ENCODE measurements at places on chromosomes 12 and 14.

GRCh38 chr14:36301159-36301558, 19.3 kb downstream of the MBIP start:
- DNase-seq: no peak

- no peak for DNase-seq
Observed at GRCh38 chr12:124583854-124584253, 16.4 kb upstream of the NCOR2 start.

DNA sequence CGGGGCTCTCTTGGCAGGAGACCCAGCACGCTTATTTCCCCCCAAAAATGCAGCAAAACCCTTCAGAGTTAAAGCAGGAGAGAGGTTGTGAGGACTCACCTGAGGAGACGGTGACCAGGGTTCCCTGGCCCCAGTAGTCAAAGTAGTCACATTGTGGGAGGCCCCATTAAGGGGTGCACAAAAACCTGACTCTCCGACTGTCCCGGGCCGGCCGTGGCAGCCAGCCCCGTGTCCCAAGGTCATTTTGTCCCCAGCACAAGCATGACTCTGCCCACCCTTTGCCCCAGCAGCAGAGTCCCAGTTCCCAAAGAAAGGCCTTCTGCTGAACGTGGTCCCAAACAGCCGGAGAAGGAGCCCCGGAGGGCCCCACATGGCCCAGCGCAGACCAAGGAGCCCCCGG, 337.7 kb downstream of the TMEM121 start:
- DNase-seq: no peak

DNA sequence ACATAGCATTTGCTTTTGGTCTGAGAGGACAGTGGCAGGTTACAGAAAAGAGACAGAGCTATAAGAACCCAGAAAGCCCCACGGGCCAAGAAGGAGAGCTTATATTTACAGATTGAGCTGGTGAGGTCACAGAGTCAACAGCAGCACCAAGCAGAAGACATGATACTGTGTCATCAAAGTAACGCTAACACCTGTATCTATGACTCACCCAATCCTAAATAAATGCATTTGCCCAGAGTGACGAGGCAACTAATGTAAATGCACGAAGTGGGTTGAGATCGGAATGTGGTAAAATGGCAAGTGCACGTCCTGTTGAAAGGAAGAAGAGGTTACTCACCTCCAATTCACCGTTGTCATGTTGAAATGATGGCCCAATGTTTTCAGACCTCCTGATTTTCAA, 6.7 kb upstream of the CD163L1 start:
- peak; percentile 96 for DNase-seq

DNA sequence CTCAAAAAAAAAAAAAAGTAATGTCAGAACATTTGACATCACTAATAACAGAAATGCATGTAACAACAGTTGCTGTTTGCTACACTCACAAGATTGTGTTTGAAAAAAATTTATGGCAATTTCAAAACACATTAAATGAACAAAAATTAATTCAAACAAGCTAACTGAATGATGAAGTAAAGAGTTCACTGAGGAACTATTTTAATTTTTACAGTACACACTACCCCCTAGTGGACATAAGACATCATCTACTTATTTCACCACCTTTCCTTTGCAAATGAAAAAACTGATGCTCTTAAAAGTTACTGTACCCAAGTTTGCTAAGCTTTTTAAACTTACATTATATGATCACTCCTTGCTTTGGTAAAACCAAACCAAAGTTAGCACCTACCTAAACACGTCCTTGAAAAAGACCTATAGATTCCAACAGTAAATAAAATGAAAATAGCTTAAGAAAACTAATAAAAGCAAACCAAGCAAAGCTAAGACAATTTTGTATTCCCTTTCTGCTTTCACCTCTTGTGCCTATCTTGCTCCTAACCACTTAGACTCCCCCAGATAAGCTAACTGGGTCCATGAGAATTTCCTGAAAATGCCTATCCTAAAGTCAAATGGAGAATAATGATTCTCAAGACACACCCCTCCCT, 22.2 kb downstream of the UBE2N start:
- DNase-seq: peak; percentile 72

GRCh38 chr12:130162267-130162666, at the start of gene FZD10:
FZD10 (plus strand) TSS chr12:130162464; CDS start chr12:130162943, 479 bp downstream.
- peak; percentile 37 for DNase-seq

- DNase-seq: no peak
Observed at GRCh38 chr12:95721320-95721719, 69.2 kb downstream of the NTN4 start.

DNA sequence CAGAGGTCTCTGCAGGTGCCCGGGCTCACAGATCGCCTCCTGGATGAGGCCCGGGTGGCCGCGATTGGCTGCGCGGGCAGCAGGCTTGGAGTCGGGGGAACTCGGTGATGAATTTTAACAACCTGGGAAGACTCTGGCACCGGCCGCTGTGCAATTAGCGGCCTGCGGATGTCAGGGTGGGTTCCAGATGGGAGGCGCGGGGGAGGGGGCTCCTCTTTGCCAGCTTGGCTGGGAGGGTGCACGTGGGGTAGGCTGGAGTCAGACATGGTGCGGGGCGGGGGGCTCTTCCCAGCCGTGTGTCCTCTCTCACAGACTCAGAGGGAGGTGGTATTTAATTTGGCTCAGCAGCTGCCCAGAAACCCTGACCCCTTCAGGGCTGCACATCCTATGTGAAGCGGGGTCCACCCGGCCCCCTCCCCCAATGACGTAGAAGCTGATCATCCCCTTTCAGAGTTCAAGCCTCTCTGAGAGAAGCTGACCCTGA, 81.4 kb downstream of the KIF26A start:
- DNase-seq: no peak

- no peak for DNase-seq
Observed at GRCh38 chr14:52935833-52936232, 15.0 kb downstream of the FERMT2 start.

- no peak for DNase-seq
Observed at GRCh38 chr12:120939523-120939922, 35.4 kb upstream of the SPPL3 start.

DNA sequence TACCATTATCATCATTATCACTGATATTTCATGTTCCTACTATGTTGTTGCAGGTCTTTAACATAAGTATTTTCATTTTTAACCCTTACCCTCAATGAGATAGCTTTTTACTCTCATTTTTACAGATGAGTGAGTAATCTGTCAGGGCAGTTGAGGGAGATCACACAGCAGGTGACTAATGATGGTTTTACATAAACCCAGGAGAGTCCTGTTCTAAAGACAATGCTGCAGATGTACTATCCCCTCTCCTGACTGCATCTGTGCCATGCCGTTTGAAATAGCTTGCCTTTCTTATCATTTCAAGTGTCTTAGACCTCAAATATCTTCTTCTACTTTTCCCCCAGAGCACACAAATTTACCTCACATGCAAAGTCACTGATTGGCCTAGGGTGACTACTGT, 1552.1 kb upstream of the SEL1L start:
- DNase-seq: no peak

DNA sequence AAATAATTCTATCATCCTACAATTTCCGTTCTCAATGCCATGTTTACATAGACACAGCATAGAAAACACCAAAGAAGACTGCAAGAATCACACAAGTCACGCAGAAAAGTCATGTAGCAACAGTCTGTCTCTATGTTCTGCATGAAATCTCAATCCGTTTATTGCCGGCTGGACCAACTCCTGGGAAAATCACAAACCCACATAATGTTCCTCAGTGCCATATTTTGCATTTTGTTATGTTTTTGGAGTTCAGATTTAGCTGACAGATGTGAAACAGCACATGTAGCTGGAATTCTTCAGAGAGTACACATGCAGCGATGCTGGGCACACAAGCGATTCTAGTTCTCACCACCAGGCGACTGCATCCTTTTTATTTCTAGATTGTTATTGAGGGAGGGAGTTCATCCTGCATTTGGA, 193.1 kb downstream of the APAF1 start:
- no peak for DNase-seq

DNA sequence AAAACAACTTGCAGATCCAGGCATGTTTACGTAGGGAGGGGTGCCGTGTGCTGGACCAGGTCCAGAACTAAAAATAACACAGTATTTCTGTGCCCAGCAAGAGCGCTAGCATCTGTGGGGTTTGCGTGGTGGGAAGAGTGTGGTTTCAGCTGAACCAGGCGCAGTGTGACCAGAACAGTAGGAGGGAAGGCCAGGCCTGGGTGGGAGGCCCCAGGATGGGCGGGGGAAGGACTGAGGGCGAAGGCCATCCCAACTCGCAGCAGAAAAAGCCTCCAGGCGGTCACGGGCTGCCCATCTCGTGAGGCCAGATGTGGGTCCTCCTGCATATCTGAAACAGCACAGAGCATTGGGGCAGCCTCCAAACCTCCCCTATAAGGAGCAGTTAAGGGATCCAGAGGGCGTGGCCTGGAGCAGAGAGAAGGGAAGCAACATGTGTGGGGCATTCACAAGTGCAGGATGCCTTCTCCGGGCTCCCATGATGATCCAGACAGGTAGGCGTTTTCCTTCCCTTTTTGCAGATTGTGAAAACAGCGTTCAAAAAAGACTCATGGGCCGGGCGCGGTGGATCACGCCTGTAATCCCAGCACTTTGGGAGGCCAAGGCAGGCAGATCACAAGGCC, 17.8 kb upstream of the CD9 start:
- DNase-seq: peak; percentile 42

DNA sequence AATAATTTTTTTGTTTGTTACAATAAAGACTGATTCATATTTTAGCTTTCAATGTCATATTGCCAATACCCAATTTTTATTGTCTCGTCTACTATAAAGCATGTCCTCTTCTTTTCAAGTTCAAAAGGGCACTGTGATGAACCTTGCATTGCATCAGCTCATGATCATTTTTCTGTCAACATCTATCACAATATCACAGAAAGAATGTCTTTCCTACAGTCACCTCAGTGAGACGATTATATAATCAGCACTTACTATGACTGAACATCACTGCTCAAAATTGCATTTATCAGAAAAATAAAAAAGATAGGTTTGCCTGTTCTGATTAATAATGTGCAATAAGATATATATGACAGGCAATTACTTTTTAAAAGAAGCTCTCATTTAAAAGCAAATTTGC, 228.7 kb upstream of the LRFN5 start:
- no peak for DNase-seq

DNA sequence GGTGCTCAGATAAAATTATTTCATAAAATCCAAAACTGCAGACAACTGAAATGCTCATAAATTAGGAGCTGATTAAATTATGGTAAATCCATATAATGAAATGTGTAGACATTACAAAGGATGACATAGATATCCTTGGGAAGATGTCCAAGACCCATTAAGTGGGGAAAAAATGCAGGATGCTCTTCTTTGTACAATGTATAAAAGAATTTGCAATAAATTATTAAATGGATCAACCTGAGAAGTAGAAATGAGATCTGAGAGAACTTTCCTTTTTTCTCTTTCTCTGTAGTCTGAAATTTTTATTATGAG, 336.4 kb upstream of the E2F7 start:
- no peak for DNase-seq

- DNase-seq: no peak
Observed at GRCh38 chr12:27385766-27386564, 53.3 kb downstream of the BMAL2 start.

GRCh38 chr14:91350813-91351511, 66.7 kb downstream of the CCDC88C start:
- no peak for DNase-seq

DNA sequence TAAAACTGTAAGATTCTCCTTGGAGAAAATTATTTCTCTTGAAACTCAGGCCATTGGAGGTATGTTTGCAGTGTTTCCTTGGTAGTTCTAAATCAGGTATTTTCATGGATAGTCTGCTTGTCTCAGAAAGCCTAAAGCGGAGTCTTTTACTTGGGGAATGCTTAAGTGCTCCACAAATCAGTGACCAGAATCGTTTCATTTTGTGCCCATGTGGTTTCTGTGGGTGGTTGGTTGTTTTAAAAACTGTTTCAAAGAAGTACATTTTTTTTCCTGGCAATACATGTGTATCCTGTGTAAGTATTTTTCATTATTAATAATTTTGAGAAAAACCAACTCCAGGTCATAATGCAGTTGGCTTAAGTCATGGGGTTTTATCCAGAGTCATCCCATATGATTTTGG, 33.6 kb downstream of the CCDC91 start:
- DNase-seq: no peak

All from SW480 (cell line).